ENCODE measurements at places on chromosomes 4 and X.

GRCh38 chr4:98838977-98839618, 89.8 kb downstream of the EIF4E start:
- DNase-seq, result peak; percentile 63

DNA sequence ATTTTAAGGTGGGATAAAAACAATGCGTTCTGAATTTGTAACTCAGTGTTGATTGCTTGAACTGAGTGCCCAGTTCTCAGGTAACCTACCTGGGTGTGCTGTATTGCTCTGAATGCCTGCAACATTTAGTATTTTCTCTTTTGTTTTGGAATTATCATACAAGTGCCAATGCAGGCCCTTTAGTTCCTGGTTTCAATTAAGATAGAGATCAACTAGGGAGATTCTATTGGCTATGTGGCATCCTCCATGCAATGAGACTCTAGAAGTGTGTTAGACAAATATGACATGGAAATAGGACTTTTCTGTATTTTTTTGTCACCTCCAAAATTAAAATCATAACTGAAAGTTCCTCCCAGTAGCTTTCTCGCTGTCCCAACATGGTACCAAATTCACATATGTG, 438.7 kb upstream of the IGFBP7 start:
- no peak for DNase-seq

GRCh38 chrX:50497114-50497513, 26.5 kb upstream of the DGKK start:
- DNase-seq, result no peak

DNA sequence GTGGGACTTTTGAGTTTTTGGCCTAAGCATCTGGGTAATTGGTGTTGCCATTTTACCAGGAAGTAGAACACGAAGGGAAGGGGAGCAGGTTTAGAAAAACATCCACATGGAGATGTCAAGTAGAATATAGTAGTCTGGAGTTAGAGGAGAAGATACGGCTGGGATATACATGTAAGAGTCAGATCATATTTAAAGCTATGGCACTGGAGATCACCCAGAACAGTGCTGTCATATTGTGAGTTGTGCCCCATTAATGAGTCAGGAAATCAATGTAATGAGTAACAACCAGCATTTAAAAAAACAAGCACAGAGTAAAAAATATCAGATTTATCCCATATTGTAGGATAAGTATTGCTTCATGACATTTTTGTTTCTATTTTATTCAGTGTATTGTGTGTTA, 4.2 kb downstream of the GSTCD start:
- peak; percentile 8 for DNase-seq

GRCh38 chr4:73978886-73979285, 2.9 kb downstream of the PF4 start:
- peak; percentile 39 for DNase-seq
